ENCODE measurements at places on chromosomes 2 and 18.

- no peak for DNase-seq
Observed at GRCh38 chr2:136727973-136728699, 37.2 kb upstream of the THSD7B start.

DNA sequence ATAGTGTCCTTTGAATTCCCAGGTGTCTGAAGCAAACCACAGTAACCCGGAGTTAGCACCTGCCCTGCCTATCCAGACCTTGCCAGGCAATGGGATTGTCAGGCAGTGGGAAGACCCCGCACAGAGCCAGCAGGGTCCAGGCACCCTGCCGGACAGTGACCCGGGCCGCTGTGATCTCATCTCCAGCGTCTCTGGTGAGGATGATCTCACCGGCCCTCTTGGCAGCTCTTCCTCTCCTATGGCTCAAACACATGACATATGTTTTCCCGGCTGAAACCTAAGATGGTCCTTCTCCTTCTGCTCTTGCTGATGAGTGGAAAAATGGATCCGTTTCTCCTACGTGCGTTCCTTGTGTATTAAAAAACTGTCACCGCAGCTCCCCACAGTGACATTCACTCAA lies 75.1 kb downstream of the ACOXL start:
- DNase-seq, result no peak

GRCh38 chr2:168798888-168799410 lies 3.5 kb upstream of the NOSTRIN start:
- no peak for DNase-seq

- DNase-seq, result no peak
Observed at GRCh38 chr2:66441581-66442320, 6.8 kb downstream of the MEIS1 start.

DNA sequence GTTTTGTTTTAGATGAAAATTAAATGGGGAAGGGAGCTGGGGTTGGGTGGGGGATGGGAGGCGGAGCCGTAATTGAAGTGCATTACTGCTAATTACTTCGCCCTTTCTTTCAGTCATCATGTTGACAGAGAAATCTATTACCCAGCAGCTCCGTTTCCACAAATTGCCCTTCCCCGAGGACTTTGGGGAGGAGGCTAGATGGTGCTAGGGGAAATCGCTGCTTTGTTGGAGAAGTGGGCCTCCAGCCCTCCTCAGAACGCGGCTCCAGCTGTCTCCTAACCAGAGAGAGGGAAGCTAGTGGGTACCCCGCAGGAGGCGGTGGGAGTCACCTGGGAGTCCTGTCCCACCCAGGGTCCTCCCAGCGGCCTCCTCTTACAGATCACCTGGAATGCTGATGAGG lies 130.9 kb upstream of the MYCN start:
- DNase-seq, result no peak

GRCh38 chr2:117557626-117558025 lies 256.9 kb upstream of the DDX18 start:
- DNase-seq, result no peak

GRCh38 chr2:187544371-187545080 lies 9.7 kb downstream of the TFPI start:
- DNase-seq, result no peak

- no peak for DNase-seq
Observed at GRCh38 chr2:144366825-144367429, 153.0 kb downstream of the ZEB2 start.

GRCh38 chr2:23567161-23567756 lies 182.3 kb downstream of the KLHL29 start:
- no peak for DNase-seq

DNA sequence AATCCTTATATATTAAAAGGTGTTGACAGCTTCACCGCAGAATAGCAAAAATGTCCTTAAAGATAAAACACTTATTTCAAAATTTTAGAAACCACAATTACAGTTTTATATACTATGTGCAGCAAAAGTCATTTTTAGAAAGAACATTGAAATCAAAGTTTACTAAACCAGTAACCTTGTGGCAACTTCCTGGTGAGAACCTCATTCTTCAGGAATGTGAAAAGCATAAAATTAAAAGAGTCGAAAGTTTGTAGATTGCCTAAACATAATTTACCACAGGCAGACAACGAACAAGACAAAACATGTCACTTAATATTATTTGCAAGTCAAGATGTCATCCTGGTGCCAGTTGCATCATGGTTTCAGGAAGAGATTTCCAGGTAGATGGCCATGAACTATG lies 108.3 kb upstream of the NRP2 start:
- DNase-seq, result no peak

GRCh38 chr2:138042311-138042710 lies 78.0 kb downstream of the HNMT start:
- no peak for DNase-seq

DNA sequence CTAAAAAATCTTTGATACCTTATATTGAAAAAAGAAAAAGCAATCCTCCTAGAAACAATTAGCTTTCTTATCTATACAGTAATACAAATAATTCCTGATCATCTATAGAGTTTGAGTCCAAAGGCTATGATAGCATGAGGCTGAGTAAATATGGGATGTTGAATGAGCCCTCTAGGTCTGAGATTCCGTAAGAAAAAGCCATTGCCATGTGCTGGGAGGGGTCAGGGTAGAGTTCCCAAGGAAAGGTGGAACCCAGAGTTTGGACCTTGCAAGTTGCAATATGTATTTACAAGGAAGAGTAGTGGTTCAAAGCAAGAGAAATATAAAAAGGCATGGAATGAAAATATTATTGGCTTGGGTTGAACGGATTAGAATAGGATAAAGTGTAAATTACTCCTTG lies 178.1 kb downstream of the DCC start:
- DNase-seq, result no peak

- no peak for DNase-seq
Observed at GRCh38 chr18:11817229-11817628, 34.0 kb upstream of the CHMP1B start.

DNA sequence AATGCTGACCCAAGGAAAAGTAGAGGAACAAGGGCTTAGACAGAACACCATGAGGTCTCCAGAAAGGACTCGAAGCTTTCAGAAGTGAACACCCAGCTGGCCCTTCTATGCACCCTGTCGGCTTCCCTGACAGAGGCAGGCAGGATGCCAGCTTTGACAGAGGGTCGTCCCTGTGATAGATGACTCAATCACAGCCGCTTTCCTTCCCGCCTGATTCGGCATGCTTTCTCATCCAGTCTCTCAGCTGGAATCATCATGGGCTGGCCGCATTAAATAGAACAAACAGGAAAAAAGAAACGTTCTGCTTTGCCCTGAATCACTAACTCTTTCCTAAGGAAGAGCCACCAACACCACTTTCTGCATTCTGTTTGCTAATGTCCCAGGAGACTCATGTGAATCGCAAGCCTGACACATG lies 140.3 kb upstream of the RAB12 start:
- DNase-seq, result no peak

DNA sequence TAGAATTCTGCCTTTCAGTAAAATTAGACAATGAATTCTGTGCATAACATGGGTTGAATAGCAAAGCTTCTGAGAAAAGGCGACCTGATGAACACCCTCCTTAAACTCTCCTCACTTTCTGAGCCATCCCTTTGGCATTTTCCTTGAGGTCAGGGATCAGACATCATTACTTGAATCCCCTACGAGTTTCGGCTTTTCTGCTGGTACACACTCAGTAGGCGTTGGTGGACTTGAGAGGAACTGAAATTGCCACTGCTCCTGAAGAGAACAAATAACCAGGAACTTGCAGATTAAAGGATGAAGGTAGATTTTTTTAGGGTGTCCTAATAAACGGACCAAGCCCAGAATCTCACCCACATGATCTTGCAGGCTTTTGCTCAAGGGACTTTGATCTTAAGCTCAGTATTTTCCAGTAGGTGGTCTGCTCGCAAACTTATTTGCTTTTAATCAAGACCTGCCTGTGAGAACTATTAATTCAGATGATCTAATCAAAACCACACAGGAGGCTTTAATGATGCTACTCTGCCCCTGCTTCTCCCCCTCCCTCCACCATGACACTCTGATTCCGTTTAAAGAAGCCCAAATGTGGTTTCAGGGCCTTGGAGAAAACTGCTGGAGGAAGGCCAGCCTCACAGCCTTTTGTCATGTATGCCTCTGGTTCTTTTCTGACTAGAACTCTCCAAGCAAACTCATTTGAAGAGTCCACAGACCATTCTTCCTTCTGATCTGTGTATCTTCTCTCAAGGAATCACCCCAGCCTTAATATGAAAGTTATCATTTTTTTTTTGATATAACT lies 124.9 kb downstream of the PRKCE start:
- DNase-seq, result no peak

DNA sequence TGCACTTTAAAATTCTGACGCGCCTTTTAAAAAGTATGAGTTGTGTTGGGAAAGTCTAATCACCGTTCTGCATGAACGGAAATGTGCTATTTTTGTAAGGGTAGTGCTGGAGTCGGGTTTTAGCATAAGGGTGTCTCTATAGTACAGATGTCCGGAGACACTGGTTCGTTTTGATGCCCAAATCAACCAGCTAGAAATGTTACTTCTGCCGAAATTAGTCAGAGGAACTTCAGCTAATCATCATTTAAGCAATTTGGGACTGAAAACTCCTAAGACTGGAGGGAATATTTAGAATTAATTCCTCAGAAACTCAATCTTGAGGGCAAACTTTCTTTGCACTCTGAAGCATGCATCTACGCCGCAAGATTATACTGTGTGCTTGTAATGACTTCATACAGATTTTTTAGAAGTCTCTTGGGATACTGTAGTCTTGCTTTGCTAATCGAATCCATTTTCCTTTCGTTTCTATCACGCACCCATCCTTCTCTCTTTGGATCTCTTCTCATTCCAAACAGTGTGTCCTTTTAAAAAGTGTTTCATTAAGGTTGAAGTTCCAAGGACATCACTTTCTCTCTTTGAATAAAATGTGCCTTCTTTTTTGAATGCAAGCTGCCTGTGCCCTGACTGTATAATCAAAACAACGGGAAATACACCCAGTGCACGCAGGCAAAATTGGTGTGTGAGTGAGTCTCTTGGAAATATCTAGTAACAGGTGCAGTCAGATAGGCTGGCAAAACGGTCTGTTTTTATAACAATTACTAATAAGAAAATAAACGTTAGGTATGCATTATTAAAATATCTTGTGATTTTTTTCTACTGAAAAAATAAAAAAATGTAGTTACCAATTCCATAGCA lies 270.9 kb upstream of the TCF4 start:
- no peak for DNase-seq

- DNase-seq, result no peak
Observed at GRCh38 chr18:37572736-37573135, 7.1 kb upstream of the CELF4 start.

- no peak for DNase-seq
Observed at GRCh38 chr18:30491815-30492551, 550.6 kb downstream of the DSC3 start.

GRCh38 chr2:150339951-150340350 lies 147.5 kb downstream of the RND3 start:
- DNase-seq, result no peak

- no peak for DNase-seq
Observed at GRCh38 chr2:127588241-127588640, 52.8 kb downstream of the MYO7B start.

GRCh38 chr2:225600865-225601264 lies 201.4 kb downstream of the NYAP2 start:
- DNase-seq, result no peak

DNA sequence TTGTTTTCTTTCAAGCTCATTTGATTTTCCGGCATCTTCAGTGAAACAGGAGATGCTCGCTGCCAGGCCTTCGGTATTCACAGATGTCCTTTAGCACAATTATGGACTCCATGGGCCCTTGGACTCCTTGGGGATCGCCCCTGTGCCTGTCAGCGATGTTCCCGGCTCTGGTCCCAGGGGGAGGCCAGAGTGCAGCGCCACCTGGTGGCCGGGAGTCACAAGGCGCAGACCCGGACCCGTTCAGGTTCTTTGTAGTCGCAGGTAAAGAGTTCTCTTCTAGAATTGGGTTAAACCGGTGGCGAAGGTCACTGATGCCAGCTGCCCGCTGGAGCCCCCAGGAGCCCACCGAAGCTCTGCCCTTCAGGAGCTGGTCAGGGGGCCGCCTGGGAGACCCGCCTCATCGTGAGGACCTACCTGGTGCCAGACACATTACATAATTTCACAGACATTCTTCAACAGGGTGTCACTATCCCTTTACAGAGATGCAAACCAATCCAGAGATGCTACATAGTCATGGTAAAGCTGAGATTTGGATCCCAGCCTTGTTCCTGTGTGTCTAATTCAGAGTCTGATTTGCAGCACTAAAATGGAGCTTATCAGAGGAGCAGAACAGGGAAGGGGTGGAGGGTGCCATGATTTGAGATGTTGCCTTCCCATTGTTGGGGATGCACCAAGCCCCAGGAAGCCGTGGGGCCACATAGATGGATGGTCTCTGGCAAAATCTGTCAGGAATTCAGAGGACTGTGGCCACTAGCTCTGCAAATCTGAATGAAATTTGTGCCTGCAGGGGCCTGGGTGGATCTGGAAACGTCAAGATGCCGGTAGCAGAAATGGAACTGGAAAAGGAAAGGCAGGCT lies 6.0 kb upstream of the INPP5D start:
- DNase-seq, result peak; percentile 71

- DNase-seq, result no peak
Observed at GRCh38 chr2:23487735-23488492, 102.9 kb downstream of the KLHL29 start.

DNA sequence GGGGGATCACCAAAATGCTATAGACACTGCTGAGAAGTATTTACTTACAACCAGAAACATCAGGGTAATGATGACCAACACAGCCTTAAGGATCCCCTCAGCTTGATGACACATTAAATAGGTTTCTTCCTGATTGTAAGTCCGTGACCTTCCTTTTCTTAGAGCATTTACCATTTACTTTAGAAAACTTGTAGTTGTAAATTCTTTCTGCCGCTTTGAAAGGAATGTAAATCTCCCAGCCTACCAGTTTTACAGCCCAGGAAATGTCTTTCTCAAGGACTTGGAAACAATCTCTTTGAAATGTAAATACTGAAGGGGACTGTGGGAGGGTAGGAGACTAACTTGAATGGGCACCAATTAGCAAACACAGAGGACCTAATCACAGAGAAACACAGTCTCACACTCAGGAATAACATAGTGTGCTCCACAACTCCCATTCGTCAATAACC lies 278.6 kb downstream of the DSC3 start:
- no peak for DNase-seq

- DNase-seq, result no peak
Observed at GRCh38 chr2:229422063-229422462, 151.0 kb upstream of the PID1 start.

GRCh38 chr18:79367989-79368388 lies 27.7 kb upstream of the NFATC1 start:
- no peak for DNase-seq

- DNase-seq, result no peak
Observed at GRCh38 chr2:48369971-48370370, 160.0 kb upstream of the STON1 start.

- no peak for DNase-seq
Observed at GRCh38 chr2:223649554-223650533, 47.7 kb upstream of the SCG2 start.

All from activated CD4-positive, alpha-beta T cell treated with anti-CD3 and anti-CD28 coated beads for 4 hours (primary cell).